ENCODE measurements at places on chromosomes 2 and 18. TPM values are rescaled to one million over a fixed set of nuclear protein-coding genes. Genes with fewer than 3 reads are reported as not detected.
A peak's percentile ranks its signal among the peaks of the same experiment; 100 is the strongest.

The ASAP2 gene
- 49.6 TPM for total RNA-seq

DNA sequence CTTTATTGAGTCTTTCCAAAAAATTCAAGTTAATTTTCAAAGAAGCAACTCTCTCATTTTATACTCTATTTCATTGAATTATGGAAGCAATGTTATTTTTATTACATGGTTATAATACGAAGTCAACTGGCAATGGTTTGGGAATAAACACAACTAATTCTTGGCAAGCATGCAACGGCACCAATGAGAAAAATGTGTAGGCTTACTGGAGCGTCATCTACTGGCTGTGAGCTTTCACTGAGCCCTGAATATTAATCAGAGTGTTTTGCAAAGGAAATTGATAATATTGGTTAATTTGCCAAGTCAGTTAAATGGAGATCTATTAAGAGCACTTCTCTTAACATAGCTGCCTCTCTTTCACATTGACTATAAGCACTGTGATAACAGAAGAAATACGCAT lies 163.9 kb downstream of the IKZF2 start:
- H3K36me3 ChIP-seq, result no peaks in the 10 kb centered on the region
- H3K4me3 ChIP-seq, result no peak overlapping the region
- H3K27me3 ChIP-seq, result no peaks in the 10 kb centered on the region
- H3K27ac ChIP-seq, result no peak overlapping the region

DNA sequence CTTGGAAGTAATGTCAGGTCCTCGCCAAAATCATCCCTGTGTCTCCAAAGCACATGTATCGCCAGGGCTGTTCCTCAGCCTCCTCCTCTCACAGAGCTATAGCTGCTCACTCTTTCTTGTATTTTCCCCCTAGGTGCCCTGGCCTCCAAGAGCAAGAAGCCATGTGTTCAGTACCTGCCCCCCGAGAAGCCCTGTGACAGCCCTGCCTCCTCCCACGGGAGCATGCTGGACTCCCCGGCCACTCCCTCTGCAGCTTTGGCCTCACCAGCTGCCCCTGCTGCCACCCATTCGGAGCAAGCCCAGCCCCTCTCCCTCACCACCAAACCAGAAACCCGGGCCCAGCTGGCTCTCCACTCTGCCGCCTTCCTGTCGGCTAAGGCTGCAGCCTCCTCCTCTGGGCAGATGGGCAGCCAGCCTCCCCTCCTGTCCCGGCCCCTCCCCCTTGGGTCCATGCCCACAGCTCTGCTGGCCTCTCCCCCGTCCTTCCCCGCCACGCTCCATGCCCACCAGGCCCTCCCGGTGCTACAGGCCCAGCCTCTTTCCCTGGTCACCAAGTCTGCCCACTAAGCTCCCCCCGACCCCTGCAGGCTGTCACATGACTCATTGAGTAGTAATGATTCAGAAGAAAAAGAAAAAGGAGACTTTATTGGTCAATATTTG lies 18.8 kb downstream of the TGOLN2 start:
- H3K4me3 ChIP-seq, result peak overlapping the region; percentile 59
- no peaks in the 10 kb centered on the region for H3K36me3 ChIP-seq
- peaks cover 9% of the 10 kb centered on the region for H3K27me3 ChIP-seq
- peaks cover 39% of the 10 kb centered on the region for H3K4me1 ChIP-seq
- H3K27ac ChIP-seq, result peak overlapping the region; percentile 84

- no peak overlapping the region for H3K4me3 ChIP-seq
Measured at GRCh38 chr2:242011167-242011513, 141.6 kb downstream of the RTP5 start.

GRCh38 chr2:217842017-217842416 lies 160.8 kb downstream of the TNS1 start:
- H3K27ac ChIP-seq, result no peak overlapping the region
- H3K27me3 ChIP-seq, result peaks cover 1% of the 10 kb centered on the region
- H3K4me3 ChIP-seq, result no peak overlapping the region
- H3K36me3 ChIP-seq, result no peaks in the 10 kb centered on the region
- H3K4me1 ChIP-seq, result peaks cover 12% of the 10 kb centered on the region

The MEP1B gene
- total RNA-seq, result not detected

DNA sequence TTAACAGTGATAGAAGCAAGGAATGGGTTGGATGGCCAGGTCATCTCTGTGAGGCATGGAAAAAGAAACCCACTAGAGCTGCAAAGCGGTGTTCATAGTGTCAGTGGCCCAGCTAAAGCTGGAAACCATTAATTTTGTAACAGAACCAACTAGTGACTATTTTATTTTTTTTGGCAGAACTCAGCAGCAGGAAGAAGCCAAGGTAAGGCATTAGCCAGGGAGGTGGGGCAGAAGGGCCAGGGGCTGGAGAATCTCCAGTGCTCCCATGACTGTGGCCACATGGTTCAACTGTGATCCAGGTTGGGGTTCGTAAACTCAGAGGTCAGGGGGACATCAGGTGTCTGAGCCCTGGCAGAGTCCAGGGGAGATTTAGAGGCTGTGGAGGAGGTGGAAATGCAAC lies 25.9 kb upstream of the YES1 start:
- H3K4me3 ChIP-seq, result no peak overlapping the region
- H3K27me3 ChIP-seq, result peaks cover 3% of the 10 kb centered on the region
- DNase-seq, result no peak
- peaks cover 3% of the 10 kb centered on the region for H3K4me1 ChIP-seq
- no peak overlapping the region for H3K27ac ChIP-seq

- no peak overlapping the region for H3K27ac ChIP-seq
- no peak overlapping the region for H3K4me3 ChIP-seq
- H3K4me1 ChIP-seq, result no peaks in the 10 kb centered on the region
- no peak for DNase-seq
Measured at GRCh38 chr2:242098445-242099128, 229.1 kb downstream of the RTP5 start.

The EML6 gene
- 0.91 TPM for total RNA-seq

DNA sequence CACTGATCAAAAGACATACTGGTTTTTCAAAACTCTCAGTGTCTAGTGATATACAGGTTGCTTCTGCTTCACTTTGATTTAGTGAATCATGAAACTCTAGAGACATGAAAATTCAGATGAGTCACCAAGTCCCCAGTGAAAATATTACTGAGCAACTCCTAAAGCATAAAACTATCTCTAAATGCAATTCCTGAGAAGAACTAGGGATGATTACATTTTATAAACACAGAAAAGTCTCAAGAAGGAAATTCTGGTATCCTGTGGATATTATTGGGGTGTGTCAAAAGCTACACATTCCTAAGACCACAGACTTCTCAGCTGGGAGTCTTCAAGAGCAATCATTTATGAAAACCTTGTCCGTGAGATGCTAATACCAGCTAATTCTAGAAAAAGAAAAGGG lies 9.7 kb downstream of the LRRTM4 start:
- H3K36me3 ChIP-seq, result no peaks in the 10 kb centered on the region
- H3K27me3 ChIP-seq, result no peaks in the 10 kb centered on the region
- no peak overlapping the region for H3K4me3 ChIP-seq
- H3K4me1 ChIP-seq, result no peaks in the 10 kb centered on the region

DNA sequence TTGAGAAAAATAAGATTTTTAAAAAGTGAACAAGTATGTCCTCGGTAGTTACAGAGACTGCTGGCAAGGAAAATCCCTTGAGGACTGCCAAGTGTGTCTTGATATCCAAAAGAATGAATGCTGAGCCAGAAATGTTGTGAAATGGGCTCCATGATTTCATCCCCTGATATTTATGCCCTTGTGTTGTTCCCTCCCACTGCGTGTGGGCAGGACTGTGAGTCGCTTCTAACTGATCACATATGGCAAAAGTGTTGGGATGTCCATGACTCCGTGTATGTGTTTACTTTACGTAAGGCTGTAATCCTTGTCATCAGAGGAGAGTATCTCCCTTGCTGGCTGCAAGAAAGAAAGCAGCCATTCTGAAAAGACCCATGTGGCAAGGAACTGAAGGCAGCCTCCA lies 285.1 kb downstream of the SS18 start:
- no peak for DNase-seq
- no peaks in the 10 kb centered on the region for H3K4me1 ChIP-seq
- H3K27ac ChIP-seq, result no peak overlapping the region
- H3K27me3 ChIP-seq, result peaks cover 1% of the 10 kb centered on the region
- H3K36me3 ChIP-seq, result peaks cover 10% of the 10 kb centered on the region

- H3K36me3 ChIP-seq, result no peaks in the 10 kb centered on the region
- peaks cover 4% of the 10 kb centered on the region for H3K27me3 ChIP-seq
- no peak overlapping the region for H3K4me3 ChIP-seq
- H3K4me1 ChIP-seq, result no peaks in the 10 kb centered on the region
- no peak overlapping the region for H3K27ac ChIP-seq
Measured at GRCh38 chr2:100518801-100519200, 44.0 kb upstream of the PDCL3 start.

DNA sequence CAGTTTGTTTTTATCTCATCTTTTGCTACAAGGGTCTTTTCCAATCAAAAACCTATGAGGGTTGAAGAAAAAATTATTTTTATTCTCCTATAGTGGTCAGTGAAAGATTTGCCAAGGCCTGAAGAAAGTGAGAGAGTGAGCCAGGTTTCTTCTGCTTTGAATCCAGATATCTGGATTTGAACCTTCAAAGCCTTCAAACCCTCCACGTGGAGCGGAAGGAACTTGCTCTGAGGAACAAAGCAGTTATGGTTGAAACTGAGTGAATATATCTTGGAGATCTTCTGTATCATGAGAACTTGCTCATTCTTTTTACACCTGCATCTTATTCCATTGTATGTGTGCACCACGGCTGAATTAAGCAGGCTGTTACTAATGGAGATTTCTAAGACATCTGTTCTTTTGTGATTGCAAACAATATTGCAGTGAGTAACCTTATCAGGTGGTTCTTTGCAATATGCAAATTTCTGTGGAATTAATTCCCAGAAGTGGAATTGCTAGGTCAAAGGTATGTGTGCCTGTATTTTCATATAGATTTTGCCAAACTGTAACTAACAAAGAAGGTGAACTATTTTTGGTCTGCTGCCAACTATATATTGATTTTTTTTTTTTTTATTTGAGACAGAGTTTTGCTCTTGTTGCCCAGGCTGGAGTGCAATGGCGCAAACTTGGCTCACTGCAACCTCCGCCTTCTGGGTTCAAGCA lies 147.9 kb downstream of the B3GNT2 start:
- H3K4me3 ChIP-seq, result no peak overlapping the region
- DNase-seq, result no peak
- peaks cover 2% of the 10 kb centered on the region for H3K4me1 ChIP-seq
- no peak overlapping the region for H3K27ac ChIP-seq
- H3K36me3 ChIP-seq, result no peaks in the 10 kb centered on the region

DNA sequence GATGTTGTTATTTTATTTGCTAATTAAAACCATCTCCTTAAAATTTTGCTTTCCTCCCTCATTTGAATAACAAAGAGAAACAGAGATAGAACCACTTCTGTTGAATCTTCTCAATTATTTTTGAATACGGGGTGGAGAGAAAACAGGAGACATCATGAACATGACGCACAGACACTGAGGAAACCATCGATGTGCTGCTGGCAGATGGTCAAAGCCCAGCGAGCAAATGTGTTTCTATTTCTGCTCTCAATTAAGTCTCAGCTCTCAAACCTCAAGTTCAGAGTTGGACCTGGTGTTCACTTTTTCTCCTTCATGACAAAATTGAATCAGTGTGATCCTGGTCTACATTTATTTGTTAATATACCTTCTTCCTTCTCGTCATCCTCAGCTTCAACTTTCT lies 36.1 kb upstream of the TWIST2 start:
- H3K27ac ChIP-seq, result no peak overlapping the region
- H3K27me3 ChIP-seq, result peaks cover 3% of the 10 kb centered on the region
- no peak overlapping the region for H3K4me3 ChIP-seq
- no peak for DNase-seq
- H3K4me1 ChIP-seq, result peaks cover under 1% of the 10 kb centered on the region

GRCh38 chr2:69021727-69022126 lies 8.7 kb downstream of the ANTXR1 start:
- DNase-seq, result no peak
- no peak overlapping the region for H3K4me3 ChIP-seq
- no peaks in the 10 kb centered on the region for H3K27me3 ChIP-seq
- H3K27ac ChIP-seq, result no peak overlapping the region
- no peaks in the 10 kb centered on the region for H3K36me3 ChIP-seq
- peaks cover 13% of the 10 kb centered on the region for H3K4me1 ChIP-seq

GRCh38 chr2:10732924-10733565 lies 11.6 kb downstream of the ATP6V1C2 start:
- H3K27me3 ChIP-seq, result no peaks in the 10 kb centered on the region
- no peaks in the 10 kb centered on the region for H3K4me1 ChIP-seq
- H3K4me3 ChIP-seq, result no peak overlapping the region

GRCh38 chr2:191840921-191841320 lies 6.0 kb downstream of the CAVIN2 start:
- no peaks in the 10 kb centered on the region for H3K36me3 ChIP-seq
- no peak overlapping the region for H3K27ac ChIP-seq
- DNase-seq, result no peak
- H3K4me3 ChIP-seq, result no peak overlapping the region
- no peaks in the 10 kb centered on the region for H3K27me3 ChIP-seq
- peaks cover 14% of the 10 kb centered on the region for H3K4me1 ChIP-seq

The LBX2 gene
- total RNA-seq, result 0.96 TPM

GRCh38 chr2:33835911-33836310 lies 236.8 kb upstream of the FAM98A start:
- H3K4me3 ChIP-seq, result no peak overlapping the region
- no peaks in the 10 kb centered on the region for H3K4me1 ChIP-seq
- DNase-seq, result no peak
- H3K36me3 ChIP-seq, result no peaks in the 10 kb centered on the region
- no peak overlapping the region for H3K27ac ChIP-seq

- no peak overlapping the region for H3K4me3 ChIP-seq
- no peak for DNase-seq
- H3K27me3 ChIP-seq, result peaks cover 7% of the 10 kb centered on the region
- H3K27ac ChIP-seq, result peak overlapping the region; percentile 59
- no peaks in the 10 kb centered on the region for H3K4me1 ChIP-seq
- no peaks in the 10 kb centered on the region for H3K36me3 ChIP-seq
Measured at GRCh38 chr2:26471766-26472706, 5.9 kb downstream of the OTOF start.

The LIMS2 gene
- total RNA-seq, result 0.29 TPM

The RNF125 gene
- total RNA-seq, result 1.5 TPM

GRCh38 chr18:26383454-26384270 lies 157.4 kb downstream of the TAF4B start:
- peaks cover 6% of the 10 kb centered on the region for H3K4me1 ChIP-seq
- no peak overlapping the region for H3K27ac ChIP-seq
- H3K27me3 ChIP-seq, result no peaks in the 10 kb centered on the region
- DNase-seq, result no peak
